ENCODE measurements at places on chromosomes 13 and 19. TPM values are rescaled to one million over a fixed set of nuclear protein-coding genes. Genes with fewer than 3 reads are reported as not detected.

Gene URAD
- polyA plus RNA-seq, result not detected

Gene SHISA2
- 0.23 TPM for polyA plus RNA-seq

Gene ZNF283
- polyA plus RNA-seq, result 1.9 TPM

Gene CABP5
- not detected for polyA plus RNA-seq

Gene CEACAM1
- 2.1 TPM for polyA plus RNA-seq

- DNase-seq, result no peak
These were observed 401.7 kb downstream of the GPC6 start for GRCh38 chr13:93628136-93628797.

DNA sequence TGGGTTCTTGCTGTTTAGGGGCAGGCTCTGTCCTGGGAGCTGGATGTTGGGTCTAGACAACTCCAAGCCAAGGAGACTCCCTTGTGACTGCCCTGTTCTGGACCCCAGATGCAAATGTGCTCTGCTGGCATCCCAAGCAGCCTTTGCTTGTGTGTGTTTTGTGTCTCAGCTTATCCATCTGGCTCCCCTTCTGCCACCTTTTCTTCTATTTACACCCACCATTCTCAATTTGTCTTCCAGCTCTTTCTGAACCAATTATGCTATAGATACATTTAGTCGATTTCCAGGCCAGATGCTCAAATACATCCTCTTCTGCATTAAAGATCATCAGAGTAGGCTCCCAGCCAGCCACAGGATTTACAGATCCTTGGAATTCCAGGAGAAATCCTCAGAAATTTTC, 115.0 kb upstream of the SLC7A1 start:
- DNase-seq, result no peak

DNA sequence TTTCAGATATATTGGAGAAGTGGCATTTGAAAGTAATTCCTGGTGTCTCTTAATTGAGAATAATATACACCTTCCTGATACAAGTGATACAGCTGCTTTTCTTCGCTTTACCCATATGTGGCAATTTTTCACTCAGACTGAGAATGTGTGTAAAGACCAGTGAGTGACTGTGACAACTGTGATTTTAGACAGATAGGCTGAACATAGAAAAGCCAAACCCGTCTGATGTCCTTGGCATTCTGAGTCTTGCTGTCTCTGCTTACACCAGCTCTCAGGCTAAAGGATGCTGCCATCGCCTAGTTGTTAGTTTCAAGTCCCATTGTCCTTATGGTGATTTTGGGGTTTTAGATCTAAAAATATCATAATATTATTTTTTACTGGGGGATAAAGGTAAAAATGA, 492.6 kb downstream of the RFC3 start:
- DNase-seq, result no peak

DNA sequence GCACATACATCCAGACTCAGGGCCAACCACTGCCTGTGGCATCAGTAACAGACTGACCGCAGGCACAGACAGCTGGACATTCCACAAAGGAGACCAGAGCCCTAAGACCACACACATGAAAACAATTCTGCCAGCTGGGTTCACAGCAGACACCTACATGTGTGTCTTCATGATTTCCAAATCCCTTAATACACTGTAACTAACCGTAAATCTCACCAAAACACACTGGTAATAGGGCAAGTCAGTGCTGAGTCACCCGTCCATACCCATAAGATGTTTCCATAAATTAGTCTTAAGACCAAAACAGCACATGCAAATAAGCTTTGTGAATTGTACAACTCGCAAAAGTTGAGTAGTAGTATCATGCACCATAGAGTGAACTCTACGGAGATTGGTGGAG, 65.4 kb downstream of the TUBGCP3 start:
- no peak for DNase-seq

DNA sequence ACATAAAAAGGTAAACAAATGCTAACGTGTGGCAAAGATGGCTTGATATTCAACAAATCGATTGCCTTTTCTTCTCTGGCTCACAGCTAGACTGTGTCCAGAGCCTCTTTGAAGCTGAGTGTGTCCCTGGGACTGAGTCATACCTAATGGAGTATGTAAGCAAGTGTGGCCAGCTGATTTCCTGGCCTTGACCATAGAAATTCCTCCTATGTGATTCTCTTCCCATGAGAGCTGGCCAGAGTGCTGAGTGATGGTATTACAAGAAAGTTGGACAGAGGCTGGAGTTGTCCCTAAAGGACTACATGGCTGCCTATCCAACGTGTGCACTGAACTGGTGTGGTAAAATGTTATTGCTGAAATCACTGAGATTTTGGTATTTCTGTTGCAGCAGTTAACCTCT, 320.1 kb upstream of the SLC10A2 start:
- DNase-seq, result no peak

All from pancreas (tissue), 10 donors.